ENCODE measurements at places on chromosomes 11 and 22. TPM values are rescaled to one million over a fixed set of nuclear protein-coding genes. Genes with fewer than 3 reads are reported as not detected.
A peak's percentile ranks its signal among the peaks of the same experiment; 100 is the strongest.

- no peak for DNase-seq
These were observed 25.5 kb upstream of the MGAT3 start for GRCh38 chr22:39431216-39431801.

DNA sequence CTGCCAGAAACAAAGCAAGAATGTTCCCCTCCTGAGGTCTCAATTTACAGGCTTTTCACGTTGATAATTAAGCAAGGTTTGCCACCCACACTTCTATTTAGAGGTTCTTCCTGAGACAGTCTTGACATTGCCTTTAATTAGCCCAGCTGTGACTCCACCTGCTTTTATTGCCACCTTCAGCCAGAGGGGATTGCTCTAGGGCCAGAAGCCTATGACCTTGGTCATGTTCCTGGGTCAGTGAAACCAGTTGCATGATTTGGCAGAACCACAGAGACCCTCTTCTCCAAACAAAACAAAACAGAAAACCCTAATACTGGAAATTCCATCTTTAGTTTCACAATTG lies 89.8 kb downstream of the APIP start:
- DNase-seq, result no peak

- peak; percentile 94 for DNase-seq
These were observed at the start of gene CDC42EP2 for GRCh38 chr11:65314501-65315203. Gene CDC42EP2 (plus strand): TSS chr11:65314866. CDS start chr11:65320899, 6,033 bp downstream.

GRCh38 chr11:120182372-120182771 lies 28.5 kb upstream of the OAF start:
- no peak for DNase-seq

HBG1 gene
- not detected for total RNA-seq

OR5T2 gene
- total RNA-seq, result not detected

GRCh38 chr11:25787416-25787815 lies 544.5 kb upstream of the ANO3 start:
- DNase-seq, result no peak

DNA sequence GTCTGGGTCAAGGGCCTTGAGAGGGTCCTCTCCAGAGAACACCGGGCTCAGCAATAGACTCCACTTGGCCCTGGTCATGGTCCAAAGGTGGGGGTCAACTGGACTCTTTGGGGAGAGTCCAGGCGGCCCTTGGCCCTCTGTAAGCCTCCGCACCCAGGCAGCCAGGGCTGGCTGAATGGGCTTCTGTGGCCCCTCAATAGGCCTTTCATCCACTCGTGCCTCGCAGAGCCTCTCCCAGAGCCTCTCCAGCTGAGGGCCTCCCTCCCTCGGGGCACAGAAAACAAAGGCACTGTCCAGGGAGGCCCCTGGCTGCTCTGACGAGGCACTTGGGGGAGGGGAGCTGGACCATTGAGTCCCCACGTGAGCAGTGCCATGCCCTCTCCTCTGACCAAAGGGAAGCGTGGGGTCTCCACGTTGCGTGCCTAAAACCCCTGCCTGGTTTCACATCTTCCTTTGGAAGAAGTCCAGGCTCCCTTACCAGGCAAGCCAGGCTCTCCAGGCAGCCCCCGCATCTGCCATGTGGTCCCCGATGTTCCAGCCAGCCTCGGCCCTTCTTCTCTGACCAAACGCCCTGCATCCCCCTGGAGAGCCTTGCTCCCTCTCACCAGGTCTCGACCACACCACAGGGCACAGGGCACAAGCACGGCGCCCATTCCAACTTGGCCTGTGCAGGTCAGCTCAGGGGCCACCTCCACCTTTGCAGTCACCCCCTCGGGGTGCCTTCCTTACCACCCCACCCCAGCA lies 15.5 kb downstream of the KIAA0930 start:
- no peak for DNase-seq

OR6A2 gene
- not detected for total RNA-seq

DNA sequence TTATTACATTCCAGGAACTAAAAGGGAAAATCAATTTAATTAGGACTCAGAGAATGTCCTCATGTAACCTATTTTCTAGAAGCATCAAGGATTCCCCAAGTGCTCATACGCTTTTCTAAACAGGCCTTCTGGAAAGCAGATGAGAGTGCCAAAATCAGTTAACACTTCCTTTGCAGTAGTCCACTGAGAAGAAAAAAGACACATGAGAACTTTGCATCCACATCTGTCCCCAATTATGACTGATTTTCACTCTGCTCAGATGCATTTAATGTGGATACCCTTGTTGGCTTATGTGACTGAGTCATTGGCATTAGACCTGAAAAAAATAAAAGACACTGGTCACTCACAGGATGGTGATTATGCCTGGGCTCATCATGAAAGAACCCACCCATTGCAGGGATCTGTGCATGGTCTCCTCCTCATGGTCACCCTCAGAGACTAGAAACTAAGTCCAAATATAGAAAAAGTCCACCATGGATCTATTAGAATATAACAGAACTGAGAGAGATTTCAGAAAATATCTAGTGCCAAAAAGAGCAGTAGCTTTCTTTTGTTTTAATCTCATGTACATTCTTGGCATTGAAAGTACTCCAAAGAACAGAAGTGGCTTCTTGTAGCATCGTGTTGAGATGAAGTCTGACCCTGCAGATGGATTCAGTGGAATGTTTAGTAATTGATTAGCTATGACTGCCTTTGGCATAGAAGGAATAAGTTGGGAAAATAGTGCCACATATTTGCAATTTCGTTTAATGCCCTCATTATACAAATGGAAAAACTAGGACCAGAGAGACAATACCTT lies 48.8 kb upstream of the FIBIN start:
- no peak for DNase-seq

GRCh38 chr11:14336507-14337503 lies 22.2 kb downstream of the RRAS2 start:
- DNase-seq, result no peak

All from left ventricle myocardium superior (tissue), 1 donor.